ENCODE measurements at places on chromosomes 12 and 14.

- DNase-seq: no peak
Observed at GRCh38 chr12:48092611-48093010, 13.3 kb downstream of the SENP1 start.

DNA sequence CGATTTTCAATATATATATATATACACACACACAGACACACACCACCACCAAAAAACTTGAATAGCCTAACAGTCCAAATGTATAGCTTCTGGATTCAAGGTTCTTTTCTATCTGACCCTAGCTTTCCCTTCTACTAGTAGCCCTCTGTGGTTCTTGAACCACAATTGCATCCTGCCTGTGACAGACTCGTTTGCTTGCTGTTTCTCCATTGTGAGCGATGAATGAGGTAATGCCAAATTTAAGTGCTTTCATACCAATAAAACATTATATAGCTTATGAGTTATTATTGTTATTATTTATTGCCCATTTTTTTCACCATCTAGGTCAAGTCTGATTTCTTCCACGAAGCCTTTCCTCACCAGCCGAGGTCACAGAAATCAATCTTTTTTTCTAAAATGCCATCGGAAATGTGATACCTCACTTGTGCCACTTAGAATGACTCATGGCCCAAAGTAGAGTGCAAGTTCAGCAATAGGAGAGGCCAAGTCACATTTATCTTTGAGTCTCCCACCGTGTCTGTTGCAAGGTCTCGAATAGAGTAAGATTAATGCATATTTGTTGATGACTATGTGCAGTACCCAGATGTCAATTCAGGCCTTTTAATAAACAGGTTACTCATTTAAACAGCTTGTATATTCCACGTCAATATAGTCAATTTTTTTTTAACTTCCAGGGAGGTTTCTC lies 1015.8 kb upstream of the SEL1L start:
- no peak for DNase-seq

DNA sequence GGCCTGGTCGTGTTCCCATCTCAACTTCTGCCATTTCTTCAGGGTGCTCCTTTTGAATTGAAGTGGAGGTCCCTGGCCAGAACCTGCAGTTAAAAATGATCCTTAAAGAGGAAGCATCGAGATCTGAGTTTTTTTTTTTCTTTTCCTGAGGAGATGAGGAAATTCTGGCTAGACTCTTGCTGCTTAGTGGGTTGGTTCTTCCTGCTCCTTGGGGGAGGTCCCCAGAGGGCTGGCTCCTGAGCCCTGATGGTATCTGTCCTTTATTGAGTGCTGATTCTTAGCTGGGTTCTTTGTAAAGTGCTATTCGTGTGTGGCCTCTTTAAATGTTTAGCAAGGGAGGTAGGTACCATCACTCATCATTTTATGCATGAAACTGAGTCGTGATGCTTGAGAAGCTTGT lies 11.7 kb downstream of the PELI2 start:
- DNase-seq: no peak

GRCh38 chr12:72272731-72273498 lies 745 bp downstream of the TRHDE start:
- no peak for DNase-seq

DNA sequence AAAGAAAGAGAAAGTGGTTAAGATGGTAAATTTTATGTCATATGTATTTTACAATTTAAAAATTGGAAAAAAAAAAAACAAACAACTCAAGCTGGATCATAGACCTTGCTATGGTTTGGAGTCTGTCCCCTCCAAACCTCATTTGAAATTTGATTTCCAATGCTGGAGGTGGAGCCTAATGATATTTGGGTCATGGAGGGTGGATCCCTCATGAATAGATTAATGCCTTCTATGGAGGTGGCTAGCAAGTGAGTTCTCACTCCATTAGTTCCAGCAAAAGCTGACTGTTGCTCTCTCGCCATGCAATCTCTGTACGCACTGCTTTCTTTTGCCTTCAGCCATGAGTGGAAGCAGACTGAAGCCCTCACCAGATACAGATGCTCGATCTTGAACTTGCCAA lies 22.2 kb upstream of the AP4S1 start:
- no peak for DNase-seq

DNA sequence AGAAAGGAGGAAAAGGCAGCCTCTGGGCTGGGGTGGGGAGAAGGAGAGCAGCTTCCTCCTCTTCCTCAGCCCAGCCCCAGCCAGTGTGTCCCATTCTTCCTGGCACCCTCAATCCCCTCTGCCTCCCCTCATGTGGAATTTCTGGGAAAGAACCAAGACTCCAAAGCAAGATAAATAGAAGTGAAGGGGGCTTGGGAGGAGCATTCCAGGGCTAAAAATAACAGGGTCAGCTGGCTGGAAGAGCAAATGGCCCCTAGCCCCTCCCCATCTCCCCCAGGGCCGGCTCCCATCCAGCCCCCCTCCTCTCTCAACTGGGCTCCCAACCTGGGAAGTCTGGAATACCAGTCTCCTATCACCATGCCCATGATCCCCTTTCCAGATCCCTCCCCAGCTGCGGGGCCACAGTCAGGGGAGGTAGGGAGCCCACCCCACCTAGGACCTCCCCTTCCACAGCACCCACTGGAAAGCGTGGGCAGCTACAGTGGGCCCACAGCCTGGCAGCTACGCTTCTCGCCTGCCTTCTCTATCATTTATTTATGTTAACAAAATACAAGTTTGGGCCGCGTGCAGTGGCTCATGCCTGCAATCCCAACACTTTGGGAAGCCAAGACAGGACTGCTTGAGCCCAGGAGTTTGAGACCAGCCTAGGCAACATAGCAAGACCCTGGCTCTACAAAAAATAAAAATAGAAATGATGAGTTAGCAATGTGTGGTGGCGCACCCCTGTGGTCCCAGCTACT lies 88.3 kb downstream of the IRF2BPL start:
- DNase-seq: no peak

DNA sequence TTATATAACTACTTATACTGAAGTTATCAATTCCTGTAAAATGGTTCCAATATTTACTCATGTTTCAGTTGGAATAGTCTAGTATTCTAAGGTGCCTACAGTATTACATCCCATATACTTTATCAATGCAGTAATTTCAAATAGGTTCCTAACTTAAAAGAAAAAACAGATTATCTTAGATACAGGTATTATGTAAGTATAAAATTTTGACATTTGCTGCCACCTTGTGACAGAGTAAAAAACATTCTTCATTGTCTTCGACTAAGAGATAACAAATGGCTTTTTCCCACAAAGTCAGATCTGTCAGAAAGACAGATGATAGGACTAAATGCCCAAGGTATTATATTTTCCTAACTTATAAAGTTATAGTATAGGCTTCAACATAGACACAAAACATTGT lies 78.7 kb downstream of the TXNDC16 start:
- DNase-seq: no peak

GRCh38 chr12:124713041-124713435 lies 145.6 kb upstream of the NCOR2 start:
- no peak for DNase-seq

DNA sequence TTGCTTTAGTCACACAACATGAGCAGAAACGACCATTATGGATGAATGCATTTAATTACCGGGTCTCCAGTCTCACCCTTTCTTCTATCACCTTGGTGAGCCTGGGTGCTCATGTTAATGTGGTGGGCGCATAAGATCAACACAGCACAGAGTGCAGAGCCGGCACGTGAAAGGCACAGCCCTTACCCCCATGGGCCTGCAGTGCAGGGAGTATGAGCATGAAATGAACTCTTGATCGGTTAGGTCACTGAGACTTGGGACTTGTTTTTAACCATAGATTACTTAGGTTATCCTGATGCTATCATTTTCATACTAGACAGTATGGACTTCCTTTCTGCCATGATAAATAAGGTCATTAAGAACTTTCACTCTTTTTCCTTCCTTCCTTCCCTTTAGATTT lies 156.8 kb downstream of the CRADD start:
- DNase-seq: no peak

- DNase-seq: no peak
Observed at GRCh38 chr14:72716476-72716875, 177.4 kb downstream of the DPF3 start.

DNA sequence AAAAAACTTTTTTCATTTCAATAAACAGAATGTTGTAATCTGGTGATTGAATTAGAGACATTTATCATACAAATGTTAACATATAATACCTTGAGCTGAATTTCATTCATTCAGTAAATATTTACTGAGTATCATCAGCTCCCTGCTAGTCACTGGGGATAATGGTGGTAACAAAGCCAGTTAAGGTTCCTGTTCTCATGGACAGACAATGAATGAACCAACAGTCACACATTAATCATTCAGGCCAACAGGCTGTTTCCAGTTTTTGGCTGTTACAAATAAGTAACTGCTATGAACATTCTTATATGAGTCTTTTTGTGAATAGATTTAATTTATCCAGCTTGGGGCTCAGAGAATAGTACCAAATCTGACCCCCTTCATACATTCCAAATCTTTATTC lies 13.5 kb downstream of the EXD2 start:
- DNase-seq: no peak

DNA sequence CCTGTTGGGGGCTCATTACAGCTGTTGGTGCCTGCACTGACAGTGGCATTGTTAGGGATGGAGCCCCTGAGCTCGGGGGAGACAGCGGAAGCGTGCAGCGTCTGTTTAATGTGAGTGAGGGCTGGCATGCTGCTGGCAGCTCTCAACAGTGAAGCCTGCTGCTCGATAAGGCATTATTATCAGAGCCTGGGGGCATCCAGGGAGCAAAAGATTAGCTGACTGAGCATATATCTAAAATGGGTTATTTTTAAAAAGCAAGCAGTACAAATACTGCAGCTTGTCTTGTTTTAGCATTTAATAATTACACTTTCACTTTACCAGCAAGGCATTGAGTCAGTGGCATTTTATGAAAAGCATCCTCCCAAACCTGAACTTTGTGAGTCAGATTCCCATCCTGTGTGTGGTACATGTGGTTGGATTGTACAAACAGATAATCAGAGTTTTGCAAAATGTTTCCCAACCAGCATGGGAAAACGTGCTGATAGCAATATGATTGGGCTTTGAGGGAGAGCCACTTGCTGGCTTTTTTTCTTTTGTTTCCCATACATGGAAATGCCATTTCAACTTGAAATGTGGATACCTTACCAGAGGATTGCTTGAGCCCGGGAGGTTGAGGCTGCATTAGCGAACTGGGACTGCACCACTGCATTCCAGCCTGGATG lies 150.8 kb downstream of the PRKCH start:
- DNase-seq: peak; percentile 15
